ENCODE measurements at places on chromosomes 4 and X.

GRCh38 chrX:38803588-38804431, 2.6 kb downstream of the MID1IP1 start:
- peak; percentile 60 for DNase-seq

DNA sequence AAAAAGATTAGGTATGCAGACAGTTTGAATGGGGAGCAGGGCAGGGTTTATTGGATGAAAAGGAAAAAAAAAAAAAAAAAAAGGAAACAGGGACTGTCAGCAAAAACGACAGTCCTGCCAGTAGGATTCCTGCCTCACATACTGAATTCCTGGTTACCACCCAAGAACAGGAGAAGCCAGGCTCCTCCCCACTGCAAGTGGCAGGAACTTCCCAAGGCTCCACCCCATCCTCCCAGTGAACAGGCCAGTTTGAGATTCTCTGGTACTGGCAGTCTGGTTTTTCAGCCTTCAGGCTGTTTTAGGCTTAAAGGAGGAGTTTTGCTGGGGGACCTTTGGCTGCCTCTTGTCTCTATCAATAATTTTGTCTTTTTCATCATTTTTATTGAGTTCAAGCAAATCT, 360.0 kb upstream of the CXorf51A start:
- DNase-seq, result no peak

GRCh38 chrX:72394518-72395170, 88.9 kb upstream of the CITED1 start:
- no peak for DNase-seq

GRCh38 chr4:159097785-159098184, 5.1 kb upstream of the RAPGEF2 start:
- DNase-seq, result no peak

DNA sequence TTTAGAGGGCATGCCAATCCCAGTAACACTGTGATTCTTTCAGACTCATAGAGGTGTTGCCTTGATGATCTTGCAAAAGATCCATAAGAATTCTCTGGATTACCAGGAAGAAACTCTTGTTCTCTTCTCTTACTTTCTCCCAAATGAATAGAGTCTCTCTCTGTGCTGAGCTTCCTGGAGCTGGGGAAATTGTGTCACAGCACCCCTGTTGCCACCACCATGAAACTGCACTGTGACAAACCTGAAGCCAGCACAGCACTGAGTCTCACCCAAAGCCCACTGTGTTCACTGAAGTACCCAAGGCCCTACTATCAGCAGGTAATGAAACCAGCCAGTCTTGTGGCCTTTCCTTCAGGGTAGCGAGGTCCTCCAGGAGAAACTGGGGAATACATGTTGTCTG, 332.7 kb upstream of the FGF16 start:
- no peak for DNase-seq

- DNase-seq, result no peak
Observed at GRCh38 chr4:169119536-169119935, 109.5 kb upstream of the CBR4 start.

GRCh38 chr4:175874306-175874705, 62.2 kb upstream of the GPM6A start:
- DNase-seq, result no peak

DNA sequence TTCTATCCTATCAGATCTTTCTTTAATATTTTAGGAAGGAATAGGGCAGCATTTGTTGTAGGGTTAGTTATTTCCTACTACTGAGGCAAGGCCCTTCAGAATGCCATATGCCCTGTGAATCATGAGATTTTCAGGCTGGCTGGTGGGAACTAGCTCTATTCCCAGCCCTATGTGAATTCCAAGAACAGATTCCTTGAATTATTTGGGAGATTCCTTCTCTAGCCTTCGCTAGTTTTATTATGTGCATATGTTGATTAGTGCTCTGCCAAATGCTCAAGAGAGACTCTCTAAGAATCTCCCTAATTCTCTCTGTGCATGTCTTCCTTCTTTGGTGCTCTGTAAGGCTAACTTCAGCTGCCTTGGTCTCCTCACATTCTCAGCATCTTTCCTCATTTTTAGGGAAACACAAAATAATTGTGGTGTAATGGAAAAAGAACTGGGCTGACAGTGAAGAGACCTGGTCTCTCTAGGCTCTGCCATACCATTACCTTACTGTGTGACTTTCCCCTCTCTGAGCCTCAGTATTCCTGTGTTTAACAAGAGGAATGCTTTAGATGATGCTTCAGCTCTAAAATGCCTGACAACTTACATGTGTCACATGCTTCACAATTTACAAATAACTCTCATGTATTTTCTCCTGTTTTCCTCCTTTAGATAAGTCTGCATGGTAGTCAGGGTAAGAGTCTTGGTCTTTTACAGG, 79.7 kb downstream of the VMA21 start:
- no peak for DNase-seq

DNA sequence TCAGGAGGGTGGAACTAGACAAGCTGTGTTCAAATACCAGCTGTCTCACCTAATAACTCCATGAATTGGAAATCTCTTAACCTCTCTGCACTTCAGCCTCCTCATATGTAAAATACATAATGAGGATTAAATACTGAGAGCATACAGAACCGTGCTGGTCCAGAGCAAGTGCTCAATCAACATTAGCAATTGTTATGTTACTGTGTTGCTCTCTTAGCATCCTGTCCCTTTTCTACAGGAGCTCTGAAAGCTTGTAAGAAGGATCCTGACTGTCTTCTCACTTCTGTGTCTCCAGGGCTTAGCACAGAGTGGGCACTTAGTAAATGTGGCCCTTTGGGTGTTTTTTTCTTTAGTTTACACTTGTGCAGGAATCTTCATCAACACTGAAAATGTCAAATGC, 1456.1 kb upstream of the IGFBP7 start:
- no peak for DNase-seq

DNA sequence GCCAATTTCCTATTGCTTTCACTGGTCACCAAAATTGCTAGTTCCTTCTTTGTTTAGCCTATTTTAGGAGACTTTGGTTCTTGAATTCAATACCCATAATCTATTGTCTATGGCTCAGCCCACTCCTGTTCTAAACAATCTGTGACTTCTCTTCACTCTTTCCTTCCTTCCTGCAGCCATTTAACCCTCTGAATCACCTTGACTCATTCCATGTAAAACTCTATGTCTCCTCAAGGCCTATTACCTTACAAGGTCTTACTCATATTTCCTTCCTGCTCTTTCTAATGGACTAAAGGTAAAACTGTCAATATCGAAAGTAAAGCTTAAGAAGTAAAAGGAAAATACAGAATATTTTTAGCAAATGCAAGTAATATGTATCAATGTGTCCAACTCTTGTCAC, 301.6 kb downstream of the ARHGAP24 start:
- DNase-seq, result no peak

- no peak for DNase-seq
Observed at GRCh38 chrX:154002215-154002719, 17.4 kb downstream of the IRAK1 start.

GRCh38 chrX:17521871-17522693, 147.1 kb downstream of the NHS start:
- no peak for DNase-seq

GRCh38 chr4:158219623-158220022, 9.3 kb downstream of the TMEM144 start:
- no peak for DNase-seq

DNA sequence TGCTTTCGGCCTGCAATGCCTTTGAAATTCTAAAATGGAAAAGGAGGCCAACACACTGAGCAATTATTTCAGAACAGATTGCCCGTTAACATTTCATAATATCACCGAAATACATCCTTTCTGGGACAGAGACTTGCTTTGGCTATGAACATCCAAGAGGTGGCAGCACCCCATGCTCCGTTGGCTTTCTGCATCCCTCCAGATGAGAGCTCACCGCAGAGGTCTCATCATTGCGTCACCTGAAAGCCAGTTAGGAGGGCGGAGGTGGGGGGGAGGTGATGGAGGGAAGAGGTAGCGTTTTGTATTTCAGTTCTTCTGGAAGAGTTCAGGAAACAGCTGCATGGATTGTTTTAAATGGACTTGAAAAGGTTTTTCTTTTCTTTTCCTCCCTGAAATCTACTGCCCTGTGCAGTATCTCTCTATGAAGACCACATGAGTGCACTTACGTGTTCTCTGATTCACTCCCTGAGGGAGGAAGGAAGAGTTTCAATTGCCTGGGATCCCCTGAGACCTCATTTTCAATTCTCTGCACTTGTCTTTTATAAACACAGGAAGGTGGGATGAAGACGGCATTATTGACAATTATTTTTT, 166.8 kb upstream of the PGRMC2 start:
- peak; percentile 11 for DNase-seq

- no peak for DNase-seq
Observed at GRCh38 chrX:150813922-150814321, 84.5 kb downstream of the CD99L2 start.

GRCh38 chrX:48890934-48891401, 6.6 kb downstream of the TIMM17B start:
- DNase-seq, result no peak

Data from NK-92 treated with Interleukin-12 subunit alpha and Interleukin-12 subunit beta, amount 100 ng/mL, for 24 hours (cell line).